Pulmonary artery endothelial cell (primary cell): ENCODE measurements at places on chromosomes 2 and 18. TPM values are rescaled to one million over a fixed set of nuclear protein-coding genes. Genes with fewer than 3 reads are reported as not detected.

MEMO1 gene
- 48.8 and 52.7 TPM in 2 replicates for total RNA-seq

ANKRD53 gene
- 0.14 and 0.20 TPM in 2 replicates for total RNA-seq

LYPD6B gene
- not detected in 2 replicates for total RNA-seq

MREG gene
- total RNA-seq = 5.1 and 6.7 TPM in 2 replicates

ATOH8 gene
- 5.7 and 23.8 TPM in 2 replicates for total RNA-seq

MAB21L4 gene
- not detected in 2 replicates for total RNA-seq

ALK gene
- total RNA-seq = not detected in 2 replicates

EGR4 gene
- not detected in 2 replicates for total RNA-seq

RAPGEF4 gene
- 5.3 and 6.1 TPM in 2 replicates for total RNA-seq

COPS9 gene
- 115 and 139 TPM in 2 replicates for total RNA-seq

TWSG1 gene
- 103 and 116 TPM in 2 replicates for total RNA-seq

FBXO41 gene
- total RNA-seq = 0.56 and 0.66 TPM in 2 replicates

C2orf15 gene
- total RNA-seq = 0.07 and 0.28 TPM in 2 replicates

PKP4 gene
- 35.0 and 46.8 TPM in 2 replicates for total RNA-seq
